ENCODE measurements at places on chromosomes 5 and 9.

DNA sequence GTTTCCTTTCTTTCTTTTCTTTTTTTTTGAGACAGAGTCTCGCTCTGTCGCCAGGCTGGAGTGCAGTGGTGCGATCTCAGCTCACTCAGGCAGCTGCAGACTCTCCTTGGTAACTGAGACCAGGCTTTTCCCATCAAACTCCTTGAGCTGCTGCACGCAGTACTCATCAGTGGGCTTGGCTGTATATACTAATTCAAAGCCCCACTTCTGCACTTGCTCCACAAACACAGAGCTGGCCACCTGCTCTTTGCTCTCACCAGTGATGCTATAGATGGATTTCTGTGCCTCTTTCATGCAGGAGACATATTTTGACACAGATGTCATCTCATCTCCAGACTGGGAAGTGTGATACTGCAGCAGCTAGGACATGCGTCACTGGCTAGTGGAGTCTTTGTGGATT is 252.7 kb downstream of the AP3B1 start:
- DNase-seq: no peak

DNA sequence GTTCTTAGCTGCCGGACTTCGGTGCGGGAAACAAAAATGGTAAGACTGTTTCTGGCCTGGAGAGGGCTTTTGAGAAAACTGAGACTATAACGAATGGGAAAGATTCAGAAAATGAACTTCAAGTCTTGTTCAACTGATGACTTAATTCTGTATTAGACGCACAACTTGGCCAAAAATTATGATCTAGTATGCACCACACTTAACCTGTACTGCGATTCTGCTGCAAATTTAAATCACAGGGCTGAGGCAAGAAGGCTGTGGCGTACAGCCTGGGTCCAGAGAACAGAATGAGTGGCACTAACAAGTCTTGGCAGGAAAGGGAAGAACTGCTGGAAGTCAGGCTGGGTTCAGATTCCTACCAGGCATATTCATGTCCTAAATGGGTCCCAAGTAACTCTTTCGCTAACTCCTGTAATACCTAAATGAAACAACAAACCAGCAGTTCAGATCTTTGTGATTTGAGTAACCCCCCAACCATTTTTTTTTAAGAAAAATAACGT is 781 bp upstream of the COL23A1 start:
- DNase-seq: no peak

- DNase-seq: peak; percentile 97
Observed at GRCh38 chr9:34620061-34620994, at the start of gene DCTN3. DCTN3 (minus strand) TSS chr9:34620495; CDS start chr9:34620464, 31 bp downstream.

DNA sequence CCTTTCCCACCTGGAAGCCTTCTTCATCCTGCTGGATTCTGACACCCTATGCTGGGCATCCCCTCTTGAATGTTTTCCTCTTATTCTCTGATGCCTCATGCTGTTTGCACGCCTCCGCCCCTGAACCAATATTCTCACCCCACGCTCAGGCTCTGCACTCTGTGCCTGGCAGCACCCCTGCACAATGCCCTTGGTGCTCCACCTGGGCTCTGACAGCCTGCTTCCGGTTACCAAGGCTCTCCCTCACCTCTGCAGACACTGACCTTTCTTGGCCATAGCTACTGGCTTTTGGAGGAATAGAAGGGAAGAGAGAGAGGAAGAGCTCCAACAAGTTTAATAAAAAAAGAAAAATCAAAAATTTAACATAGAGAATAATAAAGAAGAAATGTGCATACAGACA is 108.7 kb upstream of the SHB start:
- DNase-seq: no peak

GRCh38 chr5:166365164-166365563 is 1926.3 kb upstream of the WWC1 start:
- no peak for DNase-seq

- no peak for DNase-seq
Observed at GRCh38 chr5:149706158-149706557, 24.0 kb upstream of the PPARGC1B start.

DNA sequence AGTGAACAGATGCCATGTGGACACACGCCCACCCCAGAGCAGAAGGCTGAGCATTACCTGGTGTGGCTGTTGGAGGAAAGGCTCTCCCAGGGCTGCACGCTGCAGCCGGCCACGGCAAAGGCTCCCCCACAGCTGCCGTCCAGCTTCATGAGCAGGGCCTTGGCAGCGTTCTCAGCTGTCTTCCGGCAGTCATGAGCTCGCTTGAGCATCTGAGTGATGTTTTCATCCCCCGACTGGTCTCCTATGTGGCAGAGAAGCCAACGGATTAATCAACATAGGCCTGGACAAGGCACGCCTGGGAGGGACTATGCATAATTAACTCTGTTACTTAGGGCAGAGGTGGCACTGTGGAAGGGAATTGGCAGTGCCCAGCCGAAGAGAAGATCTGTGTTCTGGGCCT is 87.3 kb downstream of the DCP2 start:
- no peak for DNase-seq

DNA sequence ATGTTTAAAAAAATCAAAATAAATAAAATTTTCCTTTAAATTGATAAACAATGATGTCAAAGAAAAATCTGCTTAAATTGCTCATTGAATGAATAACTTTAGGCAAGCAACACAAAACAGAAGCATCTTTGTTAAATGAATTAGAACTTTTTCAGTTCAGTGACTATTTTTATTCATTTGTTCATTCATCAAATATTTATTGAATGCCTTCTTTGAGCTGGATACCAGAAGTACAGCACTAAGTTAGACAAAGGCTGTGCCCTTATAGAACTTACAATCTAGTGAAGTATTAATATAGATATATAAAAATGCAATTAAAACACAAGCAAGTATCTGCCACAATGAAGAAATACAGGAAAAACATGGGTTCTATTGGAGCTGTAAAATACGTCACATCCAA is 10.8 kb downstream of the FNIP1 start:
- no peak for DNase-seq

DNA sequence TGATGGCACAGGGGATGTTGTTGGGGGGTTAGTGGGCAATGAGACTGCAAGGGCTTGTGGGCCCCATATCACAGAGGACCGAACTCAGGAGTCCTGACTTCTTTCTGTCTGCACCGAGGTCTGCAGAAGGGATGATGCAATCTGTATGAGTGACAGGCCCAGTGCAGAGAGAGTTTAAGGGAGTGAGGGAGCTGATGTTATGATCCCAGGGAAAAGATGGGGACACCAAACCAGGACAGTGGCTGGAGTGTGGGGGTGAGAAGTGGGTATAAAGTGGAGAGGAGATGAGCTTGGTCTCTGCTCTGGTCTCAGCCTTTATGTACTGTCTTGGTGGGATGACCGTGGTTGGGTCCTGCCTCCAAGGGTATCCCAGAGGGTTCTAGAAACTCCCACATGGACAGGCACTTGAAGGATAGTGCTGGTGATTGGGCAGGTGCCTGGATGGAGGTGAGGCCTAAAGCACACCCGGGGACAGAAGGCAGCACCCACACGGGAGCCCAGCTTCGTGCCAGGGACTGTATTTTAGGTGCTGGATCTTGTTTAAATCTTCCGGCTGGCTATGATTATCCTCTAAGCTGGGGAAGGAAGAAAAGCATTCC is 21.9 kb downstream of the GSN start:
- no peak for DNase-seq

DNA sequence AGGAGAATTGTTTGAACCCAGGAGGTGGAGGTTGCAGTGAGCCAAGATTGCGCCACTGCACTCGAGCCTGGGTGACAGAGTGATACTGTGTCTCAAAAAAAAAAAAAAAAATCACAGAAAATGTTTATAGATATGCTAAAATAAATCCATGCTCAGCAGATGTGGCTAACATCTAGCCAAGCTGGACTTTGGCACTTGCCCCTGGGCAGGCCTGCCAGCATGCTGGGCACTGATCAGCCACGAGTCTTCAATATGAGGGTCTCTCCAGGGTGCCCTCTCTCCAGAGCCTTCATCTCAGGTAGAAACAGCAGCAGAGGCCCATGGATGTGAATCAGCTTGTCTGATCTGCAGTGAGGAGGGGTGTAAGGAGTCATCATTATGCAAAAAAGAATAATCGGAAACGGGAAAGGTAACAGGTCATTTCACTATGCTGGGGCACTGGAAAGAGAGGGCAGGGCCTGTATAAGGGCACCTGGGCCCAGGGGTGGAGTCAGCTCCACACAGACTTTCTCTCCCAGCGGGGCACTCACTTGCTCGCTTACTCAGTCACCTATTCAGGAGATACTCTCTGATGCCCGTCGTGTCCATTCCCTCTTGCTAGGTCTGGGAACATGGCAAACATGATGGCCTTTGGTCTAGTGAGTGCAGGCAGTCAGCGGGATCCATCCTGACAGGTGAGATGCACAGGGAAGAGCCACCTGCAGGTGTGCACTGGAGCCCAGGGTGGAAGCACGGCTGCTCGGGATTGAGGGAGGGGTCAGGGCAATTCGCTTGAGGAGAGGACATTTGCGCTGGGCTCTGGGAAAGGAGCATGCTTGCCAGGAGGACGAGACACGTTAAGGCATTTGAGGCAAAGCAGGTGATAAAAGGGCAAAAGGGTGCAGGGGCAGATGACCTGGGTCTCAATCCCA is 17.1 kb downstream of the RNF44 start:
- no peak for DNase-seq

GRCh38 chr9:23603311-23603710 is 222.7 kb downstream of the ELAVL2 start:
- DNase-seq: no peak

DNA sequence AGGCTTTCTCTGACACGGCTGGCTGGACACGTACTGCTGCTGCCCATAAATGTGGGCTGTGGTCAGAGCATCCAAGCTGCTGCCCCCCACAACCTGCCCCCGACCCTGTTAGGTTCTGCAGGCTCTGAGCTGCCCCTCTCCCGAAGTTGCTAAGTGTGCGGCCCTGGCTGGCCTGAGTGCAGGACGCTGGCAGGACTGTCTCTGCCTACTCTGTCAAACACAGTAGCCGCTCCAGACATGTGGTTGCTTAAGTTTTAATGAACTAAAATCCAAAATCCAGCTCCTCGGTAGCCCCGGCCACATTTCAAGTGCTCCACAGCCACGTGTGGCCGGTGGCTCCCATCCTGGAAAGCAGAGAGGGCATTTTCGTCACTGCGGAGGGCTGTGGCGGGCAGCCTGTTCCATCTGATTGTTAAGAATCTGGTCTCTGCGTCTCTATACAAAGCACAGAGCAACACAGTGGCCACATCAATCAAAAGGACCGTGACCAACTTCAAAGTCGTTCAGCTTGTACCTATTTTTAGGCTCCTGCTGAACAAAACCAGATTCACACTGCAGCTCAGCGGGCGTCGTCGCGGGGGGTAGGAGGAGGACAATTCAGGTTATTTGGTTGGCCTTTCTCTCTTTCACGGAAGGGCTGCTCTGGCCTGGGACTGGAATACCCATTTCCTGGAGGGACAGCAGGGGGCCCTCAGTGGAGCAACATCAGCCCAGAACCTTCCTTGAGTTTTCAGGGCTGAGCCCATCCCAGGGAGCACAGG is 68.9 kb downstream of the PTCH1 start:
- DNase-seq: no peak

DNA sequence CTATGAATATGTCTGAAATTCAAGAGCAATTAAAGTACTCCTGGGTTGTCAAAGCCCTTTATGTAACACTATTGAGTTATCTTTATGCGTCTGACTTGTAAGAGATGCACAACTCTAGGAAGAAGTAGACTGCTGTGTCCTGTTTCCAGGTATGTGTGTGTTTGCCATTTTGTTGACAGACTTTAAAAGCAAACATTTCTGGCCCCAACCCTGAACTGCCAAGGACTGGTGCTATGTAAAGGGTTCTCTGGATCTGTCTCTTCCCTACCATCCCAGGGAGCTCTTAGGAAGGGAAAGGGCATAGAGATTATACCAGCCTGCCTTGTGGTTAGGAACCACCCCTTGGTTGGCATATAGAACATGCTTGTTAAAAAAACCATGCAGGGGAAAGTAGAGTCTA is 12.1 kb downstream of the SLC22A5 start:
- no peak for DNase-seq

DNA sequence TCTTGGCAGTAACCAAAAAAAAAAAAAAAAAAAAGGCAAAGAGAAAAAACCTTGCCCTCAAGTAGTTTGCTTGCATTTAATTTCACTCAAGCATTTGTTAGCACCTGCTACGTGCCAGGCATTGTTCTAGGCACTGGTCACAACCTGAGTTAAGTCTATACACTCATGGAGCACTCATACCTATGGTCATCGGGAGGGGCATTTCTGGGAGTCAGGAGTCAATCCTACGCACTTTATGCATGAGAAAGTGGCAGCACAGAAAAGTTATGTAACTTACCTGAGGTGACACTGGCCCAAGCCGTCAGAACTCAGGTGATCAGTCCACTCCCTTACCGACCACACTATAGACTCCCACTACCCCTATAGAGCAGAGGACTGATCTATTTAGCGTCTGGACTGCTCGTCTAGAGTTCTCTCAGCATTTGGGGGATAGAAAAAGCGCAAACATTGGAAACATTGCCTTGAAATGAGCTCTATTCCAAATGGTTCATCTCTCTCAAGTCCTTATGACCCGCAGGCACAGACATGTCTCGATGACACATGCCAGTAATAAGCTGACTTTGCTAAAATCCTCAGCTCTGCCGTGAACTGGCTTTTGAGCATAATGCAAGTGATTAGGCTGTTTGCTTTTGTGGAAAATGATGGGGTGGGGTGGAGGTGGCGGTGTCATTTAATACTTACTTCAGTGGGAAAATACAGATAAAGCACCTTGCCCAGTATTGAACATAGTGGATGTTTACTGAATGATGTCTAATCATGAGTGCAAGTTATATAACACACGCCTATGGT is 160.2 kb downstream of the ARHGEF28 start:
- no peak for DNase-seq

- DNase-seq: peak; percentile 99
Observed at GRCh38 chr5:163505368-163506094, at the start of gene MAT2B. MAT2B (plus strand) TSS chr5:163505619; CDS start chr5:163505687, 68 bp downstream.

DNA sequence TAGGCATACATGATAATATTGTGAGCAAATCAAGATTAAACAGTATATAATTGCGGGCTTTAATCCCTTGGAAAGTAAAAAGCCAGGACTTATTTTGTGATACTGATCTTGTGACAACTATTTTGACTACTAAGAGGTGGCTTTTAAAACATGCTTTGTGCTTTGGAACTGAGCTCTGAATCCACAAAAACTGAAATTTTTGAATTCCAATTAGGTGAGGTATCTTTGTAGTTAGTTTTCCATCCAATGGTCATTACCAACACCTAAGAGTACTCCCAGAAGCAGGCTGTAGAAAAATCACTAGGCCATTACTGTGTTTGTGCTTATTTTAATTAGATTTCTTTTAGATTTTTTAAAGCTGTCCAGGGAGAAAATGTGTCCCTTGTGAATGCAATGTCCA is 559.5 kb upstream of the WWC1 start:
- DNase-seq: no peak

- no peak for DNase-seq
Observed at GRCh38 chr5:119036101-119036762, 34.7 kb upstream of the DMXL1 start.

DNA sequence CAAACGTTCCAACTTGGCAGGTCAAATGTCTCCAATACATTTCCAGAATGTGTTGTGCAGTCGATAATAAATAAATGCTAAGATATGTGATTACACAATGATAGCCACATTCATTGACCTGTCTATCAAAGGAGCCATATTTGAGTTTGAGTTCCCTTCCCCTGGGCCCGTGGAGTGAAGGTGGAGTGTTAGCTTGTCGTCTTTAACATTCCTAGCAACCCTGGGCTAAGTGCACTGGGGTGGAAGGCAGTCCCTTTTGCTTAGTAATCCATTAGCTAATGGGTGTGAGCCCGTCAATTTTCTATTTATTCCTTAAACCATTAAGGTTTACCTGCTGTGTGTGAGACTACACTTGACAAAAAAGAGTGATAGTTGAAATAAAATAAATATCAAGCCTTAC is 415.2 kb downstream of the EBF1 start:
- DNase-seq: no peak

- no peak for DNase-seq
Observed at GRCh38 chr5:29214839-29215238, 1978.6 kb upstream of the CDH6 start.

All from posterior vena cava (tissue), 2 donors.